ENCODE measurements at places on chromosomes 6 and 20.

DNA sequence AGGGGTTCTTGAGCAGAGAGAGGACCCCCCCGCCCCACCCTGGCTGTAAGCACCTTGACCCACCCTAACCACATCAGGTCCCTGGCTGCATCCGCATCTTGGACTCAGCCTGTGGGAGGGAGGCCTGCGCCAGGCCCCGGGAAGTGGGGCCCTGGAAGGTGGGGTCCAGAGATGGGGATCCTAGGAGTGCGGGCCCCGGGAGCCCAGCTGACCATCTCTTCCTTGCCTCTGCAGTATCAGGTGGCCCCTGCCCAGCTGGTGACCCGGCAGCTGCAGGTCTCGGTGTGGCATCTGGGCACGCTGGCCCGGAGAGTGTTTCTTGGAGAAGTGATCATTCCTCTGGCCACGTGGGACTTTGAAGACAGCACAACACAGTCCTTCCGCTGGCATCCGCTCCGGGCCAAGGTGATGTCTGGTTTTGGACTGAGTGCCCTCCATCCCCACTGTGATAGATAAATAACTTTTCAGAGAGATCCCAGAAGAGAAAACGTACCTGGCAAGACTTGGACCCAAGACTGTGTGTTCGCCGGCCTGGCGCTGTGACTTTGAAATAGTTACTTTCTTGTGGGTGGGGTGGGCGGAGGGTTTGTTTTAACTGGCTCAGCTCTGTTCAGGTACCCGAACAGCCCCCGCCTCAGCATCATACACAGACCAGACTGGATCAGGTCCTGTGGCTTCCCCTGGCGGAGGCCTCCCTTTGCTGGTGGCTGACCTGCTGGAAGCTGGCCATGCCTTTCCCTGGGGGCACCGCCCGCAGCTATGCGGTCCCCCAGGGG is 62.0 kb downstream of the EZR start:
- no peak for DNase-seq

DNA sequence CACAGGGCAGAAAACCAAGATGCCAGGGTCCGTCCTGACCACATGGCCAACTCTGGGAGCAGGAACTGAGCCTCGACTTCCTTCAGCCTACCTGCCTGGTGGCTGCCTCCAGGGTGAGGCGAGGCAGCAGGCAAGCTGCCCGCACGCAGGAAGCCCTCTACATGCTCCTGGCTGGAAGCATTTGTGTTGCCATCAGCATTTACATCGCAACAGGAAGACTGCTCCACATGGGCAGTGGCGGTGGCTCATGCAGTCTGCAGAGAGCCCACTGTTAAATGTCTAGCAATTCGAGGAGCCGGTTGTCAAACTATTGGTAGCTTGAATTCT is 233.8 kb downstream of the SYNDIG1 start:
- DNase-seq, result no peak

DNA sequence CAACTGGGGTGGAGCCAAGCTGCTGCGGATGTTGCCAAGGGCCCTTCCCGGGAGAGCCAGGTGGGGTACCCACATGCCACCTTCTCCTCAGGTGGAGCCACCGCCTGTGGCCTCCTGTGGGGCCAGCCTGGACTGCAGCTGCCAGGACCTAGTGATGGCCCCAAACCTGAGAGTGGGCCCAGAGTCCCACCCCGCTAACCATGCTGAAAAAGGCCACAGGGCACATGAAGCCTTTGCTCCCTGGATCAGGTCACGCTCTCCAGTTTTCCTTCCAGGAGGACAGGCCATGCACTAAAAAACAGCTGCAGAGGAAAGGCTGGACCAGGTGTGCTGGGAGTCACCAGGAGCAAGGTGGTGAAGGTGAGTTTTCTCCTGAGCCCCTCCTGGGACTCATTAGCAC is 73.9 kb upstream of the SLC22A16 start:
- no peak for DNase-seq

- DNase-seq, result no peak
Measured at GRCh38 chr6:27141529-27142015, 105.9 kb upstream of the PRSS16 start.

GRCh38 chr6:128047989-128048388 is 147.1 kb upstream of the THEMIS start:
- DNase-seq, result no peak

GRCh38 chr6:47202644-47203205 is 107.0 kb downstream of the TNFRSF21 start:
- DNase-seq, result no peak

DNA sequence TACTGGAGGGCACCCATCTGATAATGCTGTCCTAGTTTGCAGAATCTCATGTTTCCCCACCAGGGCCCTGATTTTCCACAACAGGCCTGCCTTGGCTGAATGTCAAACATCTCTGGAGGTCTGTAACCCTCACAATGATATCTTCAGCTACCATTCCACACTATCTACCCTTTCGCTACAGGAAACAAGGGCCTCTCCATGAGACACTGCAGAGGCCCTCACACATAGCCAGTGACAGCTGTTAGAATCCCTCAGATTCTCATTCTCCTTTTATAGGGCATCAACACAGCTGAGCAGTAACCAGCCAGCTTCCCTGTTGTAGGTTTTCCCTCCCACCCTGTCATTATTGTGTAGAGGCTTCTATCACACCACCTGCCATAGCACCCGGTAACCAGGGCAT is 29.6 kb upstream of the MICB start:
- DNase-seq, result no peak

DNA sequence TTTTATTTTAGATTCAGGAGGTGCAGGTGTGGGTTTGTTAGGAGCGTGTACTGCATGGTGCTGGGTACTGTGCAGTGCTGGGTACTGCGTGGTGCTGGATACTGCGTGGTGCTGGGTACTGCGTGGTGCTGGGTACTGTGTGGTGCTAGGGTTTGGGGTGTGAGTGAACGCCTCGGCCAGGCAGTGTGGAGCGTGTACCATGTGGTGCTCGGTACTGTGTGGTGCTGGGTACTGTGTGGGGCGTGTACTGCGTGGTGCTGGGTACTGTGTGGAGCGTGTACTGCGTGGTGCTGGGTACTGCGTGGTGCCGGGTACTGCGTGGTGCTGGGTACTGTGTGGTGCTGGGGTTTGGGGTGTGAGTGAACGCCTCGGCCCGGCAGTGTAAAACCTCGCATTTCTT is 62.9 kb downstream of the WDR27 start:
- no peak for DNase-seq

- no peak for DNase-seq
Measured at GRCh38 chr6:71527886-71528285, 239.3 kb downstream of the OGFRL1 start.

Measured in NCI-H1417 treated with DMSO at 0.1 percent for 48 hours (cell line).